Glomerular endothelial cell (primary cell): ENCODE measurements at places on chromosomes 5 and 9. TPM values are rescaled to one million over a fixed set of nuclear protein-coding genes. Genes with fewer than 3 reads are reported as not detected.

GRCh38 chr5:156534085-156534484, 207.1 kb downstream of the SGCD start:
- DNase-seq: no peak

DNA sequence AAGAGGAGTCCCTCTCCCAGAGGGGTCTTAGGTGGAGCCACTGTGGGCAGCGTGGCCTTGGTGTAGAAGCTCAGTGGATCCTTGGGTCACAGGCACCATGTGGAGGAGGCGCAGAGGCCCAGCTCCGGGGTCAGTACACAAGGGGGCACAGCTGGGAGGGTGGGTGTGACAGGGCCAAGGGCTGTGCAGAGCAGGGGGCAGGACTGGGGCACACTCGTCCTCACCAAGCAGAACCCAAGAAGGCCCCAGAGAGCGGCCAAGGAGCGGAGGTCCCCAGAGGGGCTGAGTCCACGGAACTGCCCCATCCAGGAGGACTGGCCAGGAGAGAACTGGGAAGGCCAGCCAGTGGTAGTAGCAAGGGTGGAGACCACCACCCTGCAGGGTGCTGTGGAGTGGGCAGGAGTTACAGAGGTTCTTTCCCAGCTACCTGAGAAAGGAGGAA, 2.5 kb upstream of the LPCAT1 start:
- no peak for DNase-seq

DNA sequence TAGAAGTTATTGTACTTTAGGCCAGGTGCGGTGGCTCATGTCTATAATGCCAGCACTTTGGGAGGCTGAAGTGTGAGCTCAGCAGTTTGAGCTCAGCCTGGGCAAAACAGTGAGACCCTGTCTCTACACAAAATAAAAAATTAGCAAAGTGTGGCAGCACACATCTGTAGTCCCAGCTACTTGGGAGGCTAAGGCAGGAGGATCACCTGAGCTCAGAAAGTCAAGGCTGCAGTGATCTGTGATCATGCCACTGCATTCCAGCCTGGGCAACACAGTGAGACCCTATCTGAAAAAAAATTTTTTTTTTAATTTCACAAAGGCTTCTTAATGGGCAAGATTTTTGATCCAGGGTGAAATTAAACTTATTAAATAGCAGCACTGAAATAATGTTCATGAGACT, 92.8 kb downstream of the CDC42SE2 start:
- no peak for DNase-seq

The PCDHB5 gene
- total RNA-seq: 2.5 and 4.1 TPM in 2 replicates

GRCh38 chr9:131762356-131762932, 22.6 kb upstream of the RAPGEF1 start:
- no peak for DNase-seq

- DNase-seq: no peak
Observed at GRCh38 chr9:14136646-14137370, 177.1 kb downstream of the NFIB start.

- no peak for DNase-seq
Observed at GRCh38 chr9:136119061-136119882, 597 bp upstream of the TMEM250 start.

DNA sequence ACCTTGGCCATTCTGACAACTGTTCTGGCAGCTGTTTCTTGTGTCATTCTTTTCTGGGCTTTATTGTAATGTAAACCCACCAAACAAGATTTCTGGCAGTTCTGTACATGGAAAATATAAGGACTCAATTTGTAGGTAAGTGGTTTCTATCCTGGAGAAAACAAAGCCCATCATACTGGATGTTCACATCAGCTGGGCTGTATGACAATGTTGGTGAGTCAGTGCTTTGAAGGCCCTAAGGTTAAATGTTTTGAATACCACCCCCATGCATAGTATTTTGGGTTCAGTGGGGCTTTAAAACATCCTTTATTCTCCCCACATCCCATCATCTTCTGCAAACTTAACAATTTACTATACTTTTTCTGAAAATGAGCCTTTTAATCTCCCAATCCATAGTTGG, 52.5 kb downstream of the SH3GL2 start:
- DNase-seq: no peak

DNA sequence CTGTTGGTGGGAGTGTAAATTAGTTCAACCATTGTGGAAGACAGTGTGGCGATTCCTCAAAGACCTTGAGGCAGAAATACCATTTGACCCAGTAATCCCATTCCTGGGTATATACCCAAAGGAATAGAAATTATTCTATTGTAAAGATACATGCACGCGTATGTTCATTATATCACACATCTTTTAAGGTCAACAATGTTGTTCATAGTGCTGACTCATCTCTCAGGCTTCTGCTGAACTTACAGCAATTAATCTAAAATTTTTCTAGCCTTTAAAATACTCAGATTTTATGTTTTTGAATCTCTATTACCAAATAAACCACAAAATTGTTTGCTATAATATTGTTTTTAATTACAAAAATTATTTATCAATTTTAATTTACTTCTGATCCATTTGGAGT, 38.8 kb upstream of the ZNF618 start:
- no peak for DNase-seq

GRCh38 chr5:151154931-151155774, 2.4 kb downstream of the ANXA6 start:
- no peak for DNase-seq

DNA sequence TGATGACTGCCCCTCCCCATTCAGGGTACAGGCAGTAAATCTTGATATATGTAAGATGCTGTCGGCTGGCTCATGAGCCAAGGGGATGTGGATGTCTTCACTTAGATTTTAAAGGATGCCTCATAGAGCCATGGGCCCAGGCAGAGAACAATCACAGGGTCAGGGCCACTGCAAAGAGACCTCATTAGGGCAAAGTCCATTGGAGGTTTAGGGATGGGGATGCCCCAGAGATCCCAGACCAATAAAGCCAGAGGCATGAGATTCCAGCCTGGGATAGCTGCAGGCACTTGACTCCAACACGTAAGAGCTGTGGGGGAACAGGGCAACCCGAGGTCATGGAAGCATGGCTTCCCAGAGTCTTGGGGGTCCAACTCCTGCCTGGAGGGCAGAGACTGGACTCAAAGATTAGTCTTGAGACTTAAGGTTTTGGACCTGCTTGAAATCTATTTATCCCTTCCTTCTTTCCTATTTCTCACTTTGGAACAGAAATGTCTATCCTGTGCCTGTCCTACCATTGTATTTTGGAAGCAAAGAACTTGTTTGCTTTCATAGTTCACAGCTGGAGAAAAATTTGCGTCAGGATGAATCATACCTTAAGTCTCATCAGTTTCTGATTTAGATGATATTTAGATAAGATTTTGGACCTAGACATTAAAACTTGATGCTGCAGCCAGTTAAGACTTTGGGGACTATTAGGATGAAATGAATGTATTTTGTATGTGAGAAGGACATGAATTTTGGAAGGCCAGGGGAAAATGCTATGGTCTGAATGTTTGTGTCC, 101.3 kb upstream of the ADRA1B start:
- no peak for DNase-seq
